ENCODE measurements at places on chromosomes 6 and 20.
A peak's percentile ranks its signal among the peaks of the same experiment; 100 is the strongest.

DNA sequence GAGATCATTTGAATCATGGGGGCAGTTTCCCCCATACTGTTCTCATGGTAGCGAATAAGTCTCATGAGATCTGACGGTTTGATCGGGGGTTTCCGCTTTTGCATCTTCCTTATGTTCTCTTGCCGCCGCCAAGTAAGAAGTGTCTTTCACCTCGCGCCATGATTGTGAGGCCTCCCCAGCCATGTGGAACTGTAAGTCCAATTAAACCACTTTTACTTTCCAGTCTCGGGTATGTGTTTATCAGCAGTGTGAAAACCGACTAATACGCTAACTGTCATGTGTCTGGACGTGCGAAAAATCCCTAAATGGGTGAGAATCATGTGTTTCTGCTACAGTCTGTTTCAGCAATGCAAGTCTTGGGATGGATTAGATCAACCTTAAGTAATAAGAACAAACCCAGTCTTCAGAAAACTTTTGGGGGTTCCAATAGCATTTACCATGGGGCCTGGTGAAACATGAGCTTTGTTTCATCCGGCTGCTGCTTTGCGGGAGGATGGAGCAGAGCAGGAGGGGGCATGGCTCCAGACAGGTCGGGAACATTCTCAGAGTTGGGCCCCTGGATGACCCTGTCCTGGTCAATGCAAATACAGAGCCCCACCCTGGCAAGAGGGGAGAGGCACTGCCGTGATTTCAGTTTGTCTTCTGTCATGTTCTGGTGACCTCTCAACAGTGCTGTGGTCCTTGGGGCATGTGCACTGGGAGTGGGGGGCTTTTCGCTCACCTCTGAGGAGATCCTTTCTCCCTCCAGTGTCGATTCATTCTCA is 41.5 kb downstream of the CTCFL start:
- no peak for DNase-seq

DNA sequence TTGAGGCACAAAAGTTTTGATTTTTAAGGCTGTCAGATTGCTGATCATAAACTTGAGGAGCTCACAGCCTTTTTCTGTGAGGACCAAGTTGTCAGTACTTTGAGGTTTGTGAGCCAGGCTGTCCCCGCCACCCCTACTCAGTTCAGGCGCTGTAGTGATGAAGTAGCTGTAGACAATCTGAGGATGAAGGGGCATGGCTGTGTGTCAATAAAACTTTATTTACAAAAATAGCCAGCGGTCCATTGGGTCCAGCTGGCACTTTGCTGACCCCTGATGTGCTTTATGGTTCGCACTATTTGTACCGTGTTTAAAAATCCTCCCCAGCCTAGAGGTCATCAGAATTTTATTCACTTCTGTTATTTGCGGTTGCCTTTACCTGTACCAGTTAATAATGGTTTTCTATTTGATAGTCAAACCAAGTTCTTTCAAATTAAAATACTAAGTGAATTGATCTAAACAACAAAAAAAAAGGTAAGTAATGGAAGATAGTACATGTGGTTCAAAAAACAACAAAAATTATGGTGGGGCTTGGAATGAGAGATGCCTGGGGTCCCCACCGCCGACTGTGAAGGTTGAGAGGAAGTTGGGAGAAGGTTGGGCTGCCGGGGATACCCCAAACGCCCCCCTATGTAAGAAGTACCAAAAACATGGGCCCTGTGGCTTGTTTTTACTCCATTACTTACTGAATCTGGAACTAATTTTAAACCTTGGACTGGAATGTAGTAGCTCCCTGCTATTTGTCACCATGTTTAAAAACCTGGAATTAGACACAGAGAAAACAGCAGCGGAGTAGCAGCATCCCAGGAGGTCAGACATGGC is 123.6 kb downstream of the SYCP2 start:
- no peak for DNase-seq

DNA sequence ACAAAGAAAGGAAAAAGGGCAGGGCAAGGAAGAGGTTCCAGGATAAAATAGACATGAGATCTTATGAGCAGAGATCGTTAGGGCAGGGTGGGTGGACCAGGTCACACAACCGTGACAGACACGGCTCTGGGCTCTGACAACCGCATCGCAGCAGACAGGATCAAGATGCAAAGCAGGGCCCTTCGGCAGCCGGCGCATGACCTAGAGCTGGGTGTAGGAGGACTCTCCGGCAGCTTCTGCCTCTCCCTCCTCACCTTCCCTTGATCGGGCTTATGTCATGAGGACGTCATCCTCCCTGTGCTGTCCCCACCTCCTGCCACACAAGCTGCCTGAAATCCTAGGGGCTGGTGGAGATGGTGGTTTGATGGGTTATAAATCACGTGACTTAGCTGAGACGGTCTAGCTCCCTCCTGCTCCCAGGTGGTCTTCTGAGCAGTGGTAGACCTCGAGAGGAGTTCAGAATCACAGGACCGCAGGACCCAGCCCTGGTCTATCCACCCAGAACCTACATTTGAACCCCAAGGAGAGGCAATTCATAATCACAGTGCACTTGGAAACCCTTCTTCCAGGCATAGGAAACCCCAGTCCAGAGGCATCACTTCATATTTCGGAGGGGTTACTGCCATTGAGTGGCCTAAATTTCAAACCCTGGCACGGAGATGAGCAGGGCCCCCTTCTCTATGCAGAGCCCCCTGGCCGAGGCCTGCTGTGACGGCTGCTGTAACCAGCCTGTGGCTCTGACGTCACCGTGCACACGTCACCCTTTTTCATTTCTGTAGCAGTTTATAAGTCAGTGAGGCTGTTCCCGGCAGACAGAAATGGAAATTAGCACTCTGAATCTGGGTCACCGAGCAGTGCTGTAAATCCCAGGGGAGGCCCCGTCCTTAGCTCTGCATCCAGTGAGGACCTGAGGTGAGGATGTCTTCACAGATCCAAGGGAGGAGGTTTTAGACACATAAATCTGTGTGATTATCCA is 8.7 kb upstream of the CCR6 start:
- DNase-seq = no peak

- no peak for DNase-seq
These were observed 16.6 kb downstream of the B4GALT5 start for GRCh38 chr20:49697071-49697470.

DNA sequence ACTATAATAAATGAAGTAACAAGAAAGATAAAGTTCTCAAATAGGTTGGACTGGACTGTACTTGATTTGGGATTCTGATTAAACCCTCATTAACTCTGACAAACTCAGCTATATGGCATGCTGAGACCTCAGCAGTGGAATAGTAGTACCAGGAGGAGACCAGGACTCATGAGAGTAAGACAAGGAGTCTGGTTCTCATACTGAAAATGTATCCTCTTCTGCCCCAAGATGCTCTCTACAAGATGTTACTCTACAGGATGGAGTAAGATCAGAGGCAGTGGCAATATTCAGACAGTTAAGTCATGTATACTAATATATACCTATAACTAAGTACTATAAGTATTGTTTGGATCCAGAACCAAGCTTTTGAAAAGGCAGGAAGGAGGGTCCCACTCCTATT is 31.9 kb upstream of the SYNCRIP start:
- peak; percentile 8 for DNase-seq

- peak; percentile 77 for DNase-seq
These were observed 14.3 kb downstream of the PSMB9 start for GRCh38 chr6:32868257-32868788.

GRCh38 chr6:124772733-124773319 is 189.4 kb upstream of the RNF217 start:
- peak; percentile 18 for DNase-seq

GRCh38 chr20:31740208-31740607 is 1.1 kb downstream of the TPX2 start:
- DNase-seq = peak; percentile 72

DNA sequence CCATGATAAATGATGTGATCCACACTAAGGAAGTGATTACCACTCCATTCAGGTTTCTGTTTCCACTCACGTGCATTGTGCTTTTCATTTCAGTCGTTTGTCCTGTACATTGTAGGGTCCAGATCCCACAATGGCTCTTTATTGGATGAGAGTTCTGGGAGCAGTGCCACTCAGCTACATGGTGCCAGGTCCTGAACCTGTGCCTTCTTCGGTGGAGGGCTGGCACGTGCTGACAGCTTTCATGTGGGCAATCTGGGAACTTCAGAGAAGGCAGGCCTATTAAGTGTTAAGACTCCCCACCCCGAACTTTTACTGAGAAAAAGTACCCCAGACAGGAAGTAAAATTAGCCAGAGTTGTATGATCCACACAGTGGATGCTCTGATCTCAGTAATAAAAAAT is 255.0 kb downstream of the ESR1 start:
- no peak for DNase-seq

GRCh38 chr6:62102387-62102786 is 183.6 kb downstream of the KHDRBS2 start:
- DNase-seq = no peak

- no peak for DNase-seq
These were observed 117.4 kb downstream of the FAXC start for GRCh38 chr6:99232056-99232455.

DNA sequence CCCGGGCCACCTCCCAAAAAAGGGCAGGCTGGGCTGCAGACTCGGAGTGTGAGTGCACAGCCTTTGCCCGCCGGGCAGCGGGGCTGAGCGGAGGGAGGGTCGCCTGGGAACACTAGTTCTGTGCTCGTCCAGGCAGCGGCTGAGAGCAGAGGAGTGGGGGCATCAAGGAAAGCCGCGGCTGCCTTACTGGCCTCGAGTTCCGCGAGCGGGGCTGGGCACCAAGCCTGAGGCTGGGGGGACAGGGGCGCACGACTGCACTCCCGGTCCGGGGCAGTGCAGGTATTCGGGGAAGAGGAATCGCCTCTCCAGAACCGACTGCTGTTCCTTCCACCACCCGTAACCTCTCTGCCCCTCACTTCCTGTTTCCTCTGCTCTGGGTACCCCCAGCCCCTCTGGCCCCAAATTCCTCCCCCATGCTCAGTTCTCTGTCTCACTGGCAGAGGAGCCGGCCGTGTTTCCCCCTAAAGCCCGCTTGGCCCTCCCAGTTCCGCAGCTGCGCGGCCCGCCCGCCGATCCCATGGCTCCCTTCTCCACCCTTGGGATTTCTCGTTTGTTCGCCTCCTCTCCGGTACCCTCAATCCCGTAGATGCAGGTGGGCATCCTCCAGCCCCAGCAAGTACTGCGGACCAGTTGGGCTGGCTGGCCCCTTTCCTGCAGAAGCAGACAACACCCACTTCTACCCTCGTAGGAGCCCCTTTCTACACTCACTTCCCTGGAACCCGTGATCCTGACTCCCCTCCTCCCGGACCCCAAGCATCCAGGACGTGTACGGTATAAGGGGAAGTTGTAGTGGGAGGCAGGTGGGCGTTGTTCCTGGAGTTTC is 5.1 kb downstream of the RING1 start:
- no peak for DNase-seq

GRCh38 chr6:47634210-47635047 is 64.0 kb upstream of the ADGRF4 start:
- no peak for DNase-seq

GRCh38 chr6:68273297-68273696 is 361.8 kb upstream of the ADGRB3 start:
- no peak for DNase-seq

GRCh38 chr20:32685541-32686529 is 12.1 kb upstream of the C20orf203 start:
- peak; percentile 84 for DNase-seq

DNA sequence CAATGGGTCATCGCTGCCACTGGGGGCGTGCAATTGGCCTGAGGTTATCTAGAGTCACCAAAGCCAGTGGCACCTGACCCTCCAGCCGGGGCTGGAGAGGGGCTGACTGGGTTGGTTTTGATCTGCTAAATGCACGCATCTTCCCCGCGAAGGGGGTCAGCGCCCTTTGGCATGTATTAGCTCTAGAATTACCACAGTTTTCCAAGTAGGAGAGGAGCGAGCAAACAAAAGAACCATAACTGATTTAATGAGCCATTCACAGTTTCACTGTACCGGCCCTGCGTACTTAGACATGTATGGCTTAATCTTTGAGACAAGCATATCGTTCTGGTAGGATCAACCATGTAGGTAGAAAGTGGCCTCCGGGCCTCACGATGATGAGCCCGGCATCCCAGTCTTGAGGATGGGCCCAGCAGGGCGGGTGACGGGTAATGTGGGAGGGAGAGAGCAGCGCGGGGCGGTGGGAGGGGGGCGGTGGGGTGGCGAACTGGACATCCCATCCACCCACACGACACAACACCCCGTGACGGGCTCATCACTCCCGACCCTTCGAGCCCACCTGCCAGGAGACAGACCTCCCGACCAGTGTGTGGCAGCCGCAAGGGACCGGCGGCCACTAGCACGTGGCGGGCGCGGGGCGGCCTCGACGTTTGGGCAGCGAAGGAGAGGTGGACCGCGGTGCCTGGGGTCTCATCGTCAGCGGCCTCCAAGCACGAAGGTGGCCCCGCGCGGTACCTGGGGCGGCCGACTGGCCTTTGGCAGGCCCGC is 1957.5 kb upstream of the DEFB115 start:
- DNase-seq = no peak

DNA sequence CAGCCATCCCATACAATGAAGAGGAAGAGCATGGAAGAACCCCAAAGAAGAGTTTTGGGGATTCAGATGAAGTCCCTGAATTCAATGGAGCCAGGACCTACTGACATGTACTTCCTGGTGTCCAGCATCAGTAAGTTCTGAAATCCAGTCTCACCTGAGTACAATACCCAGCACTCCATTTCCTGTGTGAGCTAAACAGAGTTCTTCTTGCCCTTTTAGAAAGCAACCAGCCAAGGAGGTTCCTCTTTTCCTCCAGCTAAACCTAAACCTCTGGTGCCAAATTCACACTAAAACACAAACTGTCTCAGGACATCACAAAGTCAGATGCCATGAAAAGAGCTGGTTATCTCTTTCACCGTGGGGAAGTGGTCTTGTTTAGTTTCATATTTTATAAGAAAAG is 71.5 kb downstream of the PKHD1 start:
- DNase-seq = no peak
